A549 treated with dexamethasone at 1 μM for 4 hours (cell line): ENCODE measurements at places on chromosomes 7 and 10. TPM values are rescaled to one million over a fixed set of nuclear protein-coding genes. Genes with fewer than 3 reads are reported as not detected.

PLAU gene
- 79.7 to 99.9 TPM (median 88.7 TPM) in 5 replicates for total RNA-seq

LIPM gene
- total RNA-seq = not detected in 5 replicates

GLI3 gene
- total RNA-seq = 0.05 to 0.45 TPM (median 0.19 TPM) in 5 replicates

ZDHHC16 gene
- 44.2 to 57.1 TPM (median 56.5 TPM) in 5 replicates for total RNA-seq

VAX1 gene
- 1.0 to 1.5 TPM (median 1.3 TPM) in 5 replicates for total RNA-seq

TTYH3 gene
- total RNA-seq = 31.0 to 59.3 TPM (median 54.6 TPM) in 5 replicates

SYT15 gene
- total RNA-seq = 1.5 to 3.1 TPM (median 3.0 TPM) in 5 replicates

DUS4L gene
- total RNA-seq = 8.5 to 10.9 TPM (median 9.7 TPM) in 5 replicates

MEST gene
- 36.1 to 44.5 TPM (median 42.4 TPM) in 5 replicates for total RNA-seq

HOXA11 gene
- total RNA-seq = 0.36 to 0.63 TPM (median 0.56 TPM) in 5 replicates

ITGB1 gene
- 873 to 1,168 TPM (median 1,086 TPM) in 5 replicates for total RNA-seq

INTS15 gene
- total RNA-seq = 21.9 to 25.8 TPM (median 23.8 TPM) in 5 replicates

CACNA2D1 gene
- 6.0 to 14.6 TPM (median 10.4 TPM) in 5 replicates for total RNA-seq

TACC2 gene
- total RNA-seq = 69.7 to 92.6 TPM (median 85.6 TPM) in 5 replicates

OR6B1 gene
- total RNA-seq = not detected in 5 replicates

RARRES2 gene
- total RNA-seq = 0.28 TPM in 1 of 5 replicates, not detected in the others

GHRHR gene
- total RNA-seq = 0.06 TPM in 1 of 5 replicates, not detected in the others

EIF5AL1 gene
- 1.6 to 3.6 TPM (median 1.9 TPM) in 5 replicates for total RNA-seq

UTF1 gene
- total RNA-seq = not detected in 5 replicates

PARD3 gene
- total RNA-seq = 59.7 to 72.6 TPM (median 66.9 TPM) in 5 replicates

CYP2E1 gene
- total RNA-seq = 0.11 to 0.18 TPM (median 0.17 TPM) in 5 replicates

CPXM2 gene
- total RNA-seq = not detected in 5 replicates

LRRN3 gene
- total RNA-seq = 0.02 to 0.04 TPM in 2 of 5 replicates, not detected in the others

FAM237B gene
- total RNA-seq = 0.02 to 0.06 TPM (median 0.03 TPM) in 5 replicates

A1CF gene
- total RNA-seq = 0.08 to 0.19 TPM in 2 of 5 replicates, not detected in the others

SH2D4B gene
- 0.05 to 0.19 TPM (median 0.07 TPM) in 5 replicates for total RNA-seq
